Brain (organoid and tissue), 16 donors: ENCODE measurements at places on chromosomes 7 and 10. TPM values are rescaled to one million over a fixed set of nuclear protein-coding genes. Genes with fewer than 3 reads are reported as not detected.

CSTF2T gene
- 16.1 TPM for polyA plus RNA-seq

HABP2 gene
- polyA plus RNA-seq, result 10.9 TPM

TSPAN14 gene
- 70.4 TPM for polyA plus RNA-seq

NUTM2E gene
- not detected for polyA plus RNA-seq

KLF14 gene
- 0.83 TPM for polyA plus RNA-seq

GPR37 gene
- polyA plus RNA-seq, result 63.7 TPM

COBL gene
- polyA plus RNA-seq, result 31.5 TPM

DNA sequence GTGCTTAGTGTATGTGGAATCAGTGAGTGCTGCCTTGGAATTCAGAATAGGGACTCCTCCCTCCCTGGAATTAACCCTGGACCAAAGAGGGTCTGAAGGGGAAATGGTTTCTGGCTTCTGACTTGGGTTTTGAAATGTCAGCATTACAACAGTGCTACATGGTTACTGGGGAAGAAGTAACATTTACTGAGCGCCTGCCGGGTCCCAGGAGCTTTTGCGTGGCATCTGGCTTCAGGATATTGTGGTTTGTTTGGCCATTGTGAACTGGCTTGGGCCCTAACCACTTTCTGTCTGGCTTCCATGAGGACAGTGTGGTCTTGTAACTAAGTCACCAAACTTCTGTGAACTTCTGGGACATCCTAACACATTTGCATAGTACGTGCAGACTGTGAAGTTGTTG, 21.3 kb downstream of the TSPAN15 start:
- DNase-seq, result no peak

GRCh38 chr7:158166386-158167340, 421.0 kb downstream of the PTPRN2 start:
- DNase-seq, result no peak

- DNase-seq, result no peak
Measured at GRCh38 chr10:50400694-50401093, 149.4 kb upstream of the ASAH2 start.

- no peak for DNase-seq
Measured at GRCh38 chr7:116527521-116527920, 2.7 kb downstream of the CAV1 start.

DNA sequence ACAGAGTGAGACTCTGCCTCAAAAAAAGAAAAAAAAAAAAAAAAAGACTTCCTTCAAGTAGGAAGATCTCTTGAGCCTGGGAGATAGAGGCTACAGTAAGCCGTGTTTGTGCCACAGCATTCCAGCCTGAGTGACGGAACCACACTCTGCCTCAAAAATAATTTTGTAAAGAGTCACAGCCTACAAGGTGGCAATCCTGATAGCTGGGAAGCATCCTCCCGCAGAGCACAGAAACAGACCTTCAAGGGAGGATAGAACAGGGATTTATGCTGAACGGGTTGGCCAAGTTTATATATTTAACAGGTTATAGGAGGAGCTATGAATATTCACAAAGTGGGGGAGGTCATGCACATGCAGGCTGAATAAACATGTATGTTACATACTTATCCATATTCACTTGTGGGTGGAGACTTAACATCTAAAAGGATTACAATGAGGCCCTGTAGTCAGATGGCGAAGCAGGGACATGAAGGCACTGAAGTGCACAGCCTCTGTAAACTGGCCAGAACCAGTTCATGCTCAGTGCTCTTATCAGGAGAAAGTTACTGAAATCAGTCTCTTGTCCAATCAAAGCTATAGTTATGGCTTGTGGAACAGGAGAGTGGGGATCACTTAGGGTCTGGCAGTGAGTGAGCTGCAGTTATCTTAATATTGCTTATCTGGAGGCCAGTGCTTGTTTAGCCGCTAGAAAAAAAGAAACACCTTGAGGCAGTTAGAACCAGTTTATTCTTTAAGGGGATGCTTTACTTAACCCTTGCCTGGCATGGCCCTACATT, 6.8 kb downstream of the LMBR1 start:
- no peak for DNase-seq
